ENCODE measurements at places on chromosomes 4 and X.

- DNase-seq = no peak
These were observed 147.8 kb upstream of the BCOR start for GRCh38 chrX:40245488-40246071.

- DNase-seq = no peak
These were observed 76.7 kb downstream of the SH3BGRL start for GRCh38 chrX:81278616-81279015.

DNA sequence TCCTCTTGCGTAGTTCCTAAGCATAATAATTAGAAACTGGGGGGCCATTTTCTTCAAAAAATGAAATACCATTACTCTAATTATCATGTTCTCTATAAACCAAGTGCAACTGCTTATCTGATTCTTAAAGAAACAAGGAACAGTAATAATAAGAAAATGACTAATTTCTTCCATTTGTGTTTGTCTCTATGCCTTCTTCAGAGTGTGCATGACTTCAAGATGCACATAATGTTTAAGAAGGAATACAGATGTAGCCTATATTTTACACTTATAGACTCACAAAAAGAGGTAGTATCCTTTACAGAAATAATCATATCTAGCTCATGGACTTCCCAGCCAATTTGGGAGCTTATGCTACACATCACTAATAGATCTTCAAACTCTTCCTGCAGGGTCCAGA, 131.7 kb downstream of the CHRNA9 start:
- no peak for DNase-seq

GRCh38 chr4:3308691-3309090, 15.9 kb downstream of the RGS12 start:
- no peak for DNase-seq

- no peak for DNase-seq
These were observed 136.5 kb upstream of the GALNTL6 start for GRCh38 chr4:171676555-171677215.

DNA sequence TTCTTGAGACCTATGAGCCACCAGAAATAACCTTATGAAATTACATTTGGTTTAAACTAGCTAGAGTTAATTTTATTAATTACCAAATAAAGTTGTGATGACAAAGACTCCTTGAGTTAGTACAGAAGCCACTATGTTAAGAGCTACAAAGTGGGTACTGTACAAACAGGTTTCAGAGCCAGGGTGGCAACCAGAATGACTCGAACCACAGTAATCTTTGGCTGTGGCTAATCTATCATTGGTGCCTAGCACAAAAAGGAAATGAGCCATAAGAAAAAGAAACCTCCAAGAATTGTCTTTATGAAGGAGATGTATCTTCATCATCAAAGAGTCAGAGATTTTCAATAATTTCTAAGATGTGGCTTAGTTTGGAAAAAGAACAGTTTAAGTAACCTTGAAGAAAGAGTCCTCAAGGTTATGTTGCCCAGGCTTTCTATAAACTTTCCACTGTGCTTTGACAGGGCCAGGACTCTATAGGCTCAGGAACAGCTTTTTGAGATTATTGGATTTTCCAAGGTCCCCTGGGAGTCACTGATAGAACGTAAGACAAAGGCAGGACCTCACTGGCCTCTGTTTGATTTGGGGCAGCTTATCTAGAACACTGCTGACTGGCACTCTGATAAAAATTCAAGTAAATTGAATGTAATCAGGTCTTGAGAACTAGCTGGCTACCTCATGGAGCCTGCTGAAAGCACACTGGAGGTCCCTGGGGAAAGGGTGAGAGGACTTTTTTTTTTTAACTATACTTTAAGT, 777.7 kb downstream of the STIM2 start:
- DNase-seq = no peak
